MG63 (cell line): ENCODE measurements at places on chromosomes 16 and 17. TPM values are rescaled to one million over a fixed set of nuclear protein-coding genes. Genes with fewer than 3 reads are reported as not detected.

KCNG4 gene
- not detected in 2 replicates for total RNA-seq

ATXN7L3 gene
- total RNA-seq: 37.0 and 53.2 TPM in 2 replicates

IL34 gene
- total RNA-seq: 1.4 and 2.2 TPM in 2 replicates

LRRC37A gene
- not detected in 2 replicates for total RNA-seq

HS3ST3A1 gene
- 1.2 and 3.0 TPM in 2 replicates for total RNA-seq

KRTAP2-3 gene
- 0.33 TPM in 1 of 2 replicates, not detected in the other for total RNA-seq

GUCY2D gene
- 0.23 TPM in 1 of 2 replicates, not detected in the other for total RNA-seq

CPNE7 gene
- 9.1 and 9.6 TPM in 2 replicates for total RNA-seq

RNU2-1 gene
- total RNA-seq: not detected in 2 replicates

CYBA gene
- 10.7 and 21.2 TPM in 2 replicates for total RNA-seq

JPH3 gene
- total RNA-seq: 1.3 and 1.7 TPM in 2 replicates

CACNG5 gene
- total RNA-seq: not detected in 2 replicates

GDPD3 gene
- 0.43 TPM in 1 of 2 replicates, not detected in the other for total RNA-seq

PRSS53 gene
- total RNA-seq: 1.7 and 1.9 TPM in 2 replicates

SLC13A5 gene
- total RNA-seq: not detected in 2 replicates

ASGR1 gene
- 0.13 TPM in 1 of 2 replicates, not detected in the other for total RNA-seq

TEKT3 gene
- not detected in 2 replicates for total RNA-seq

SECTM1 gene
- 2.7 and 25.9 TPM in 2 replicates for total RNA-seq

KRT20 gene
- not detected in 2 replicates for total RNA-seq

GPR179 gene
- not detected in 2 replicates for total RNA-seq

CLEC18A gene
- total RNA-seq: 0.03 TPM in 1 of 2 replicates, not detected in the other

TBC1D3G gene
- total RNA-seq: not detected in 2 replicates

- no peak for DNase-seq
Observed at GRCh38 chr16:89761304-89761922, 40.1 kb downstream of the ZNF276 start.

GRCh38 chr16:22624038-22624799, 113.5 kb downstream of the NPIPB5 start:
- no peak for DNase-seq

DNA sequence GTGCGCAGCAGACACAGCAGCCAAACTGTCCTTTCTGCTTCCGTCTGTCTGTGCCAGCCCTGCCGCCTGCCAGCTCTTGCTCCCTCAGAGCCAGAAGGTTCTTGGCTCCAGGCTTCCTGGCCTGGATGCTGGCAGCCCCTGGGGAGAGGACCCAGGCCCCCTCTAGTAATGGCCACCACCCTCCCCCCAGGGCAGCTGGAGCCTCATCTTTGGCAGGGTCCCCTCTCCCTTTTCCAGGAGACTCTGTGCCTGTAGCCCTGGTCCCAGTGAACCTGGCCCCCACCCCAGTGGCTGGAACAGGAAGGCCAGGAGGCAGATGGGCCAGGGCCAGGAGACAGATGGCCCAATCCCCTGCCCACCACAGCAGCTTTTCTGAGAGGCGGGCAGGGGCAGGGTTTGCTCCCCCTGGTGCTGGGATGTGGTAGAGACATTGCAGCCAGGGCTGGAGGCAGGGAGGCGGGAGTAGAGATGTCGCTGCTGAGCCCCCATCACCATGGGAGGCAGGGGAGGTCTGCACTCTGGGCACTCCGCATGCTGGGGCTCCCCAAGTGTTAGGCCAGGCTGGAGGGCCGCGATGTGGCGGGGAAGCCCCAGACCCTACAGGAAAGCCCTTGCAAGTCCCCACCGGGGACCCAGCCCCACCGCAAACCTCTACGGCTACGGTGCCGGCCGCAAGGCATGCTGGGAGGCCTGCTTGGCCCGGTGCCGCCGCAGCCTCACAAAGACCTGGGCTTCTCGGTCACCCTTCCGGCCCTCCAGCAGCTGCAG, 16.7 kb downstream of the UNC13D start:
- peak; percentile 36 for DNase-seq

DNA sequence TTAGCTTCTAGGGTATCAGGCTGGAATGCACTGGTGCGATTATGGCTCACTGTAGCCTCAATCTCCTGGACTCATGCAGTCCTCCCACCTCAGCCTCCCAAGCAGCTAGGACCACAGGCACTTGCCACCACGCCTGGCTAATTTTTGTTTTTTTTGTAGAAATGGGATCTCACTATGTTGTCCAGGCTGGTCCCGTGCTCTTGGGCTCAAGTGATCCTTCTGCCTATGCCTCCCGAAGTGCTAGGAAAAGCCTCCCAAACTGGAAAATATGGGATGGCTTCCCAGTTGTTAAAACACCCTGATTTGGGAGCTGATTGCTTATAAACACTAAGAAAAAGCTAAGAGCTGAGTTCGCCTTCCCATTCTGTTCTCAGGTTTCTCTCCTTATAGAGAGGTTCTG, 6.6 kb upstream of the ZNF263 start:
- DNase-seq: no peak

- no peak for DNase-seq
Observed at GRCh38 chr16:68397710-68398201, 50.6 kb downstream of the SMPD3 start.

GRCh38 chr16:27455700-27456099, 53.7 kb downstream of the IL21R start:
- no peak for DNase-seq

DNA sequence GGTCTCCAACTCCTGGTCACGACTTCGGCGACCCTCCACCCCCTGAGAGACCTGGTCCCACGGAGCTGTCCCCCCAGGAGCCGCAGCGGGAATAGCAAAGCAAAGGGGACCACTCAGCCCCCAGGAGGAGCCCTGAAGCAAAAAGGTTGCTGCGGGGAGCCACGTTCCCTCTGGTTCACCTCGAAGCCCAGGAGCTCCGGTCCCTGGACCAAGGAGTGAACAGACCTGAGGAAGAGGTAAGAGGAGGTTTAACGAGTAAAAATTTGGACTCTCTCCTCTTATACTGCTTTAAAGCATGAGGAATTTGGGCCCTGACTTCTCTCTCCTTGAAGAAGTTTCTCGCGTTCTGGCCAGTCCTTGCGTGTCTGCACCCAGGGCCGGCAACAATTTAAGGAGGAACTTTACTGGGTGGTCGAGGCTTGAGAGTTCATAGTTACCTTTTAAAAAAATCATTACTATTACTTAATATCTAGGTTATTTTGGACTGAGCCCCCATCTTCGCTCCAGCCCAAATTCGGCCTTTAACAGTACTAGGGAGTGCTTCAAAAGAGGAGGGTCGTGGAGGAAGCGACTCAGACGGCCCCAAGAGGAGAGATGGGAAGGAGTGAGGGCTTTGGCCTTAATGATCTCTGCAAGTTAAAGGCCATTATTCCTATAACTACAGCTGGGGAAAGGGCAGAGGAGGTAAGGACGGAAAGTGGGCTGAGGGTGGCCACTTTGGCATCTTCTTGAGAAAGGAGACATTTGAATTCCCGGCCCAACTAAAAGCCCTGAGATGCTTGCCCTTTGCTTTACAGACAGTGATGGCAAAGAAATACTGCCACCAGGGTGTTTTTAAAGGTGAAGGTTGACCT, 16.9 kb upstream of the HOXB9 start:
- DNase-seq: no peak

- no peak for DNase-seq
Observed at GRCh38 chr17:78607038-78607437, 29.8 kb upstream of the DNAH17 start.

- no peak for DNase-seq
Observed at GRCh38 chr17:74763565-74764387, 12.4 kb downstream of the NAT9 start.

GRCh38 chr17:59428916-59429485, 97.5 kb downstream of the YPEL2 start:
- DNase-seq: no peak

DNA sequence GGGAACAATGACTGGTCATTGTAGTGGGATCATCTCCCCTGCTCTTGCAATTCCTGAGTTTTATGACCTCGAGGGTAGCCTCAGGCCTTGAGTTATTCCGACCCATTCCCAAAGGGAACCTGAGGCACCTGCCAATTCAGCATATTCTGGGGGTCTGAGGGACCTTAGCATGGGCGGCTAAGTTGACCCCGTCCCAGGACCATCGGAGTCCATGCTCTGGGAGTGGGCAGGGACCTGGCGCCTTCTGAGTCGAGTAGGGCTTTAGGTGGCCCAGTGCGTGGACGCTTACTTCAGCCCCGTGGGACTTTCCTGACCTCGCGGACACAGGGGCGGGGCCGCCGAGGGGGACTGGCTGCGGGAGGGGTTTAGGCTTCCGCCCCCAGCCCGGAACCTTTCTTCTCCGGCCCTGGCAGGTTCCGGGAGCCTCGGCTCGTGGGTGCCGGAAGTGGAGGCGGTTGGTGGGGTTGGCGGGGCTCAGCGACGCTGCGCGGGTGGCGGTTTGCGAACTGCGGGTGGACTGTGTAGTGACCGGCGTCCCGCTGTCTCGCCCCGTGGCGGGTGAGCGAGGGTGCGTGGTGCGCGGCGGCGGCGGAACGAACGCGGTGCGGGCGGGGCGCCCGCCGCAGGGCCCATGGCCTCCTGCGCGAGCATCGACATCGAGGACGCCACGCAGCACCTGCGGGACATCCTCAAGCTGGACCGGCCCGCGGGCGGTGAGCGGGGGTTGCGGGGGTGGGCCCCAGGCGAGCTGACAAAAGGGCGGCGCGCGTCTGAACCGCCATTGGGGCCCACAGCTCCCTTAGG, at the start of gene EDC4:
Gene EDC4 (plus strand): TSS at position 422 of the 804 bp plus-strand sequence. CDS start 210 bp downstream, at position 632.
- DNase-seq: peak; percentile 78

- DNase-seq: peak; percentile 90
Observed at GRCh38 chr16:80899809-80900592, 95.6 kb upstream of the CDYL2 start.

- DNase-seq: no peak
Observed at GRCh38 chr16:17668386-17668785, 197.6 kb upstream of the XYLT1 start.

GRCh38 chr16:35735403-35736251, 2276.2 kb downstream of the TP53TG3F start:
- no peak for DNase-seq

- no peak for DNase-seq
Observed at GRCh38 chr16:86826941-86827340, 248.6 kb downstream of the FOXL1 start.

DNA sequence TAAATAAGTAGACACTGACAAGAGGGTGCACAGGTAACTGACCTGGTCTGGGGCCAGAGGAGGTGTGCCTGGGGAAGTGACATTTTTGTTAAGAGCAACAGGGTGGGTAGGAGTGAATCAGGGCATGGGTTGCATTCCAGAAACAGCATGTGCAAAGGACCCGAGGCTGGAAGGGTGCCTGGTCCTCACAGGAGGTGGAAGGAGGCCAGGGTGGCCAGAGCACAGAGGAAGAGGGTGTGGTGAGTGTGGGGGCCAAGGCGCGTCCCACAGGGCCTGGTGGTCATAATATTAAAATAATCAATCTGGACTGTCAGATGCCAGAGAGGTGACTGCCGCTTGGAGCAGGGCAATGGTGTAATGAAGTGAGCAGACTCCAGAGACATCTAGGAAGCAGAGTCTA, 14.3 kb downstream of the ARHGAP23 start:
- DNase-seq: peak; percentile 91

DNA sequence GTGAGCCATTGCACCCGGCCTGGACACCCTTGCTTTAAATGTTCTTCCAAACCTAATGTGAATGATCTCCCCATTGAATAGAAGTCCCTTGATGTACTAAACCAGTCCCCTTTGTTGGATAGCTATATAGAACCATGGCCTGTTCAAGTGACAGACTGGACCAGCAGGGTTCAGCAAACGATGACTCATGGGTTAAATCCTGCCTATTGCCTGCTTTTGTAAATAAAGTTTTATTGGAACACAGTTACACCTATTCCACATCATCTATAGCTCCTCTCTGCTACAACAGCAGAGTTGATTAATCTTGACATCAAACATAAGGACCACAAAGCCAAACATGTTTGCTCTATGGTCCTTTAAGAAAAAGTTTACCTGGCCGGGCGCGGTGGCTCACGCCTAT, 56.1 kb downstream of the CRISPLD2 start:
- DNase-seq: no peak

GRCh38 chr17:69300222-69300621, 26.7 kb downstream of the ABCA5 start:
- DNase-seq: no peak

DNA sequence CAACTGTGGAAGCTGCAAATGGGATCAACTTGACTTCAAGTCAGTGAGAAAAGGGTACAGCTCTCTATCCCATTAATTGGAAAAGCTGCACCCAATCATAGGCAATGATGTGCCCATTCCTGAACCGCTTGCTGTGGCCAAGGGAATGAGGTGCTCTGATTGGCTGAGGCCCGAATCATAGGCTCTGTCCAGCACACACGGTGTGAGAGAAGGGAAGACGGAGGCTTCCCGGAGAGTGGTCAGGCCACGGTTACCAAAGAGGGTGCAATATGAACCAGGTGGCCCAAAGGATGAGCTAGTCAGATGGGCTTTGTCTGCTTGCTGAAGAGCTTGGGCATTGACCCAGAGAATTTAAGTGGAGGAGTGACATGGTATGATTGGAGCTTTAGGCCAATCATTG, 353.3 kb downstream of the CPPED1 start:
- no peak for DNase-seq

GRCh38 chr17:61863801-61864126, 436 bp upstream of the BRIP1 start:
- DNase-seq: no peak

- DNase-seq: no peak
Observed at GRCh38 chr16:46627746-46628145, 6.6 kb upstream of the SHCBP1 start.

- DNase-seq: no peak
Observed at GRCh38 chr17:63250830-63251229, 195.3 kb downstream of the CYB561 start.

- no peak for DNase-seq
Observed at GRCh38 chr16:68335175-68335574, 24.4 kb downstream of the PRMT7 start.

GRCh38 chr17:50658616-50659015, 23.9 kb downstream of the ABCC3 start:
- no peak for DNase-seq

DNA sequence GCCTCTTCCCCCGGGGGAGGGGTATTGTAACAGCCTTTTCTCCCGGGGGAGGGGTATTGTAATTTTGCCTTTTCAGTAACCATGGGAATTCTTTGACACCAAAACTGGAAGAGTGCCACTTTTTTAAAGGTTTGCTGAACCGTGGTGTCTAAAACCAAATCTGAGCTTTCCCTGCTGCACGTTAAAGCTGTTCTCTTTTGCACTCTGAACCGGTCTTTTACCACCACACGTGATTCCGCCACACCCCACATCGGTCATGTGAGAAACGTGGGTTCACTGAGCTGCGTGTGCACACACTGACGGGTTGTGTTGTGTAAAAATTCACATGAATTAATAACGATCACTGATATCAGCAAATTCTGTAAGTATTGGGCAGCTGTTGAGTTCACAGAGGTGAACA, 9.2 kb upstream of the ACSF3 start:
- no peak for DNase-seq

GRCh38 chr16:64950731-64951130, 171.1 kb downstream of the CDH11 start:
- no peak for DNase-seq

DNA sequence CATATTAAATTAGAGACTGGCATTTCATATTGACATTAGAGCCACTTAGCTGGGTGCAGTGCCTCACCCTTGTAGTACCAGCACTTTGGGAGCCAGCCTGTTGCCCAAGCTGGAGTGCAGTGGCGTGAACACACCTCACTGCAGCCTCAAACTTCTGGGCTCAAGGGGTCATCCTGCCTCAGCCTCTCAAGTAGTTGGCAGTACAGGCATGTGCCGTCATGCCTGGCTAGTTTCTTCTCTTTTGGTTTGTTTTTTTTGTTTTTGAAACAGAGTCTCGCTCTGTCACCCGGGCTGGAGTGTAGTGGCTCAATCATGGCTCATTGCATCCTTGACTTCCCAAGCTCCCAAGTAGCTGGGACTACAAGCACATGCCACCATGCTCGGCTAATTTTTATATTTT, 8.7 kb downstream of the PPM1E start:
- no peak for DNase-seq

- peak; percentile 47 for DNase-seq
Observed at GRCh38 chr16:70684146-70685060, 1.4 kb downstream of the MTSS2 start.
